Spleen (tissue), 13 donors: ENCODE measurements at places on chromosomes 13 and 19.

- no peak for DNase-seq
These were observed 102.3 kb upstream of the ABCC4 start for GRCh38 chr13:95403349-95404140.

- no peak for DNase-seq
These were observed 239.7 kb upstream of the HTR2A start for GRCh38 chr13:47136504-47136941.

DNA sequence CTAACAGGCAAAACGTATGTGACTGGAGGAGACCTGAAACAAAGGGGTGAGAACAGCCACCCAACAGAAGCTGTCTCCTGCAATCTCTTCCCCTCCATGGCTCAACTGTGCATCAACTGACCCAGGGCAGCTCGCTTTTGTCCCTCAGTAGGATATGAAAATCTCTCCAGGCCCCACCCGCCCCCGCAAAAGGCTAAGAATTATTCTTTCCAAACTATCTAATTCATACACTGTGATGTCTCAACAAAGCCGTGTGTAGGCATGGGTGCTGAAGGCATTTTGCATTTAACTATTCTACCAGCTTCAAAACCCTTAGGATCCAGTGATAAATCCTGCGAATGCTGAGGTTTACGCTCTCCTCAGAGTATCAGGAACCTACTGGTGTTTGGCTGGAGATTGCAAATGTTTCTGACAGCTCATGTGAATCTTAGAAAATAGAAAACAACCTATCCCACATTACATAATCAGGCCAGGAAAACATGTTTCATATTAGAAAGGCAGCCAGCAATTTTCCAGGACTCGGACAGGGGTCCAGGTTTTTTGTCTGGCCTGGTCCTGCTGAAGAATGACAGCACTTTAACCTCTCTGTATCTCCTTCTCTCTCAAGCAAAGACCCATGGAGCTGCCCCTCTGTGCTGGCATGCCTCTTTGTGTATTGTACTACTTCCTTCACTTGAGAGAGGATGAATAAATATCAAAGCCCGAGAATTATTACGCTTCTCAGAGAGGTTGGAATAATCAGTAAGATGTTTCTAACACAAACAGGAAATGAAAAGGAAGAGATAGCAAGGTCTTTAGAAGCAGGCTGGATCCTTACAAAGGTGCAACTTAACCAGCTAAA is 17.3 kb downstream of the DHRS12 start:
- no peak for DNase-seq

- DNase-seq, result no peak
These were observed 62.7 kb upstream of the MYCBP2 start for GRCh38 chr13:77389625-77390000.
